Gastrocnemius medialis (tissue), 4 donors: ENCODE measurements at places on chromosomes 16 and 17. TPM values are rescaled to one million over a fixed set of nuclear protein-coding genes. Genes with fewer than 3 reads are reported as not detected.

The TEX14 gene
- not detected for total RNA-seq

The NOTUM gene
- 1.7 TPM for total RNA-seq

The MYLK3 gene
- 5.5 TPM for total RNA-seq

The LLGL1 gene
- 15.5 TPM for total RNA-seq

The C1QL1 gene
- total RNA-seq, result not detected

The HOXB13 gene
- total RNA-seq, result not detected

The C17orf78 gene
- total RNA-seq, result not detected

The IL21R gene
- total RNA-seq, result 0.15 TPM

The HSD17B1 gene
- not detected for total RNA-seq

The LMF1 gene
- total RNA-seq, result 8.3 TPM

The SP2 gene
- total RNA-seq, result 5.5 TPM

The FBXO39 gene
- not detected for total RNA-seq

The BCKDK gene
- 43.3 TPM for total RNA-seq

The ABCC11 gene
- not detected for total RNA-seq

The NSMCE1 gene
- total RNA-seq, result 29.1 TPM

The CSH1 gene
- not detected for total RNA-seq

The KRT34 gene
- total RNA-seq, result not detected

The MGAT5B gene
- total RNA-seq, result not detected

The DHRS7C gene
- 39.9 TPM for total RNA-seq

The ACSM2A gene
- total RNA-seq, result not detected

The RDM1 gene
- total RNA-seq, result not detected

The OR1A1 gene
- not detected for total RNA-seq

The VEZF1 gene
- total RNA-seq, result 110 TPM
